ENCODE measurements at places on chromosomes 6 and 20.

- DNase-seq, result peak; percentile 63
These were observed 11.0 kb upstream of the NQO2 start for GRCh38 chr6:2988426-2989331.

- no peak for DNase-seq
These were observed 226.8 kb downstream of the EYA4 start for GRCh38 chr6:133467982-133468380.

DNA sequence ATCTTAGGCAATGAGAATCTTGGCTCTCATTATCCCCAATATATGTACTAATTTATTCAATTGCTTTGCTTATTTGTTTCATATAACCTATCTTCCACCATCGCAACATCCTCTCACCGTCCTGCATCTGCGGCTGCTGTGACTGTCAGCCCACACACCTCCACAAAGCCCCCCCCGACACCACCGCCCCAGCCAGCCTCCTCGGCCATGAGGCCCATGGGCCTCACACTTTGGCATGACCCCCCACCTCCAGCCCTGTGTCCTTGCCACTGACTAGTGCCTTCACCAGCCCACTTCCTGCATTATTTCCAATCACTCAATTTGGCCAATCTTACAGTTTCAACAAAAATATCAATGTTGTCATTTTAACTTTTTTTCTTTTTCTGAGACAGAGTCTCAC is 60.7 kb upstream of the TOX2 start:
- DNase-seq, result no peak

DNA sequence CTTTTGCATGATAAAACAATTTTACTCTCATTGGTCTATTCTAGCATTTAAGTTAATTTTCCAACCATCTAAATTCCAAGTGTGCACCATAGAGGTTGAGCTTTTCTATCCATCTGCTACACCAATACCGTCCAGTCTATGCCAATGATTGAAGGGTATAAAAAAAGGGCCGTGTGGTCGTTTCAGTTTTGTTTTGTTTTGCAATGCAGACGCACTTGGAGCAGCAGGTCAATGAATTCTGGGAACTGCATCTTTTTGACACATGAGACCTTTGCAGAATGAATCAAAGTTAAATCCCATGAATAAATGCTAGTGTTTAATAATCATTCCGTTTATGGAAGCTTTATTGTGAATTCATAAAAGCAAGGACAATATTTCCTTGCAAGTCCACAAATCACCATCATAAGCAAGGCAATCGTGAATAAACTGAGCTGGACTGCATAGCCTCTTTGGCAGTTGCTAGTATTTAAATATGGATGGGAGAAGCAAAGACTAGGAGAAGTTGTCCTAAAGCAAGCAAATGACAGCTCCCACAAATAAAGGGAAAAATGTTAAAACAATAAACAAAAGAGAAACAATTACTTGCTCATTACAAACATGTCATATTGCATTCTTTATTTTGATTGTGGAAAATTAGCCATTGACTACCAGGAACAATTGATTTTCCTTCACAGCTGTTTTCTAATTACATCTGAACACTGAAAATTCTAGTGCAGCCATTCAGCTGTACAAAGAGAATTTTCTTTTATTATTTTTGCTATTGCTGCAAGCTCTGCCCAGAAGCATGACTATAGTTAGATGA is 649.7 kb upstream of the GJE1 start:
- DNase-seq, result no peak

DNA sequence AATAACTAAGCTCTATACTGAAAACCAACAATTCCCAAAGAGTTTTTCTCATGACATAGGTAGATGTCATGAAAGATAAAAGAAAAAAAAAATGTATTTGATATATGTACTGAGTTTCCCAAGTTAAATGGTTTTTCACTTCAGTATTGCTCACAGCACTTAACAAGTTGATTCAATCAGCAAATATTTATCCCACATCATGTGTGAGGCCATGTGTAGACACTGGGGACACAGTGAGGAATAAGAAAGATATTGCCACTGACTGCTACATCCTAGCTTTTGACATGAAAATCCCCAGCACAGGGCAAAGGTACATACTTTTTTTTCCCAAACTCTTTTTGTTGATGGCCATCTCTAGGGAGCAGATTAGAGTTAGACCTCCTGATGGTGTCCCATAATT is 25.3 kb downstream of the SPTLC3 start:
- DNase-seq, result no peak

GRCh38 chr6:144588697-144589325 is 303.7 kb downstream of the UTRN start:
- no peak for DNase-seq

- no peak for DNase-seq
These were observed 182.7 kb upstream of the CCN2 start for GRCh38 chr6:132133736-132134445.
